ENCODE measurements at places on chromosomes 16 and 17.

DNA sequence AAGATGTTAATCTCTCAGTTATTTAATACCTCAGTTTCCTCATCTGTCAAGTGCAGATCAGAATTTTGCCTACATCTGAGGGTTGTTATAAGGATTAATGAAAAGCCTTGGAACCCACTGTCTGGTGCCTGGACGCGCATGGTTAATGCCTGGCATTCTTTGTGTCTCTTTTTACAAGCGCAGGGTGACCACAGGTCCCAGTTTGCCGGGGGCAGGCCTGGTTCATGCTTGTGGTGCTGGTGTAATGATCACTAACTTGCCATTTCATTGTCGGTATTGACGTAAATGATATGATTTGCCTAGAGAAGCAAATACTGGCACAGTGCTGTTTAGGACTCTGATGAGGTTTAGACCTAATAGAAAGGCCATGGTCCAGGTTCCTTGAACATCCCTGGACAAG is 23.1 kb downstream of the MRC2 start:
- DNase-seq, result no peak

DNA sequence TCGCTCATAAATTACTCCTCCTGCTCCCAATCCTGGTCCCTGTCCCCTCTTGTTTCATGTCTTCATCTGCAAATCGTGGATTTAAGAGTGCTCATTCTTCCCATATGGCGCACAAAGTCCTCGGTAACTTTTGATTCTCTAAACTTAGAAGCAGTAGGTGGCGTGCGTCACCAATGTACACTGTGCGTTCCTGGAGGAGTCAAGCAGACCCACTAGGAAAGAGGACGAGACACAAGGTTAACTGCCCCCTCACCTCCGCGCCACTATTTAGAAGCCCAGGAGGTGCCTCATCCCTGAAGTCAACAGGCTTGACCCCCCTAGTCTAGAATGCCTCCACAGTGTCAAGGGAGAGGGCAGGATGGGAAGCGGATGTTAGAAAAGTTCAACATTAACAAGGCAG is 2.9 kb downstream of the SLC13A5 start:
- no peak for DNase-seq

- no peak for DNase-seq
Measured at GRCh38 chr17:65023791-65024190, 32.7 kb downstream of the GNA13 start.

- no peak for DNase-seq
Measured at GRCh38 chr17:65297916-65298315, 160.7 kb downstream of the RGS9 start.

DNA sequence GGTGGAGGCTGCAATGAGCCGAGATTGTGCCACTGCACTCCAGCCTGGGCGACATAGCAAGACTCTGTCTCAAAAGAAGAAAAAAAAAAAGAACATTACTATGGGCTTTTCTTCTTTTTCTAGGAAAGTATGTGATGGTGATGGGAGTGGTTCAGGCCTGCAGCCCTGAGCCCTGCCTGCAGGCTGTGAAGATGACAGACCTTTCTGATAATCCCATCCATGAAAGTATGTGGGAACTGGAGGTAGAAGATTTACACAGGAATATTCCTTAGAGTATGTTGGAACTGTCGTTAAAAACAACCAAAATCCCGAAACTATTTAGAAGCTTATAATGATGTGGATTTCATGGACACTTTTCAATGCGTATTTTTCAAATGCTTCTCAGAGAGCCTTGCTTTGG is 5.3 kb downstream of the RMI2 start:
- DNase-seq, result no peak

DNA sequence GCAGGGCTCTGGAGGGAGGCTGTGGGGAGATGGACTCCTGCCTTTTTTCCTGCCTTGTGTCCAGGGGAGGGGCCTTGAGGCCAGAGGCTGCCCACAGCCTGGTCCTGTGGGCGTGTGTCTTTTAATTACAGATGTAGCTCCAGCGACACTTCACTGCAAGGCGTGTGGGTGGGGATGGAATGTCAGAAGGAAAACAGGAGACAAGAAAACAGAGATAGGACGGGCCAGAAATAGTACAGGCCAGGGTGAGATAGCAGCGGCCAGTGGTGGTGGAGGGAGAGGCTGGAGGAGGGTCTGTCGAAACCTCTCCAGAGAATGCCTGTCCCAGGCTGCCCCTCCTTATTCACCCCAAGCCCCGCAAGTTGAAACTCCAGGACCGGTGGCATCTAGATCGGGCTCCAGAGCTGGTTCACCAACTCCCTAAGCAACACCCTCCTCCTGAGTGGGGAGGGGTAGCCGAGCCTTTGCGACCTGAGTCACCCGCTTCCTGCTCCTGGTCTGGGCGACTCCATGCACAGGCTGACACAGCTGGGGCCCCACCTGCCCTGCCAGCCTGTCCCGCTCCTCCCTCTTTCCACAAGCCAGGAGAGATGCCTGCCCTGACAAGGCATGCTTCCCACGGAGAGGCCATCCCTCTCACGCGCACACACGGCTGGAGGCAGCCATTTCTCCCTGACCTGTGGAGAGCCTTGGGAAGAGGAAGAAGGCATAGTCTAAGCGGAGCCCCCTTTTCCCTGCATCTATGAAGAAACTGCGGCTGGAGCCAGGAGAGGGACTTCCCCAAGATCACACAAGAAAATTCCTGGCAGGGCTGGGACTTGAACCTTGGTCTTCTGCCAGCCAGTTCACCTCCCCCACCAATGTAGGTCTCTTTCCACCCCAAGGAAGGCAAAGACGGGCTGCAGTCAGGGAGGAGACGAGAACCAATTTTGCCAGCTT is 6.6 kb upstream of the JUP start:
- DNase-seq, result no peak

DNA sequence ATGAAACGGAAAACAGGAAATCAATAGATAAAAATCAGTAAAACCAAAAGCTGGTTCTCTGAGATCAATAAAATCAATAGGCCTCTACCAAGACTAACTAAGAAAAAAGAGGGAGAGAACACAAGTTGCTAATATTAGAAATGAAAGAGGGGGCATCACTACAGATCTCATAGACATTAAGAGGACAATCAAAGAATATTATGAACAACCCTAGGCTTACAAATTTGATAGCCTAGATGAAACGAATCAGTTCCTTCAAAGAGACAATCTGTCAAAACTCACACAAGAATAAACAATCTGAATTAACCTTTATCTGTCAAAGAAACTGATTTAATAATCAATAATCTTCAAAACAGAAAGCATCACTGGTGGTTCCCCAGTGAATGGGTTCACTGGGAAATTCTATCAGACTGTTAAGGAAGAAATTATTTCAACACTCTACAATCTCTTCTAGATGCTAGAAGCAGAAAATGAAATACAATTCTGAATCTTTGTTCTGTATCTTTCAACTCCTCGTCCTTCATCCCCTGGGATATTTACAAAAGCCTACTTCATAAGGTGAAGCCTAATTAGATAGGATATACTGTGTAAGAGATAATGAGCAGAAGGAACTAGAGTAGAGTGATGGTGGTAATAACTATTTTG is 4.4 kb downstream of the ABCA9 start:
- DNase-seq, result no peak

DNA sequence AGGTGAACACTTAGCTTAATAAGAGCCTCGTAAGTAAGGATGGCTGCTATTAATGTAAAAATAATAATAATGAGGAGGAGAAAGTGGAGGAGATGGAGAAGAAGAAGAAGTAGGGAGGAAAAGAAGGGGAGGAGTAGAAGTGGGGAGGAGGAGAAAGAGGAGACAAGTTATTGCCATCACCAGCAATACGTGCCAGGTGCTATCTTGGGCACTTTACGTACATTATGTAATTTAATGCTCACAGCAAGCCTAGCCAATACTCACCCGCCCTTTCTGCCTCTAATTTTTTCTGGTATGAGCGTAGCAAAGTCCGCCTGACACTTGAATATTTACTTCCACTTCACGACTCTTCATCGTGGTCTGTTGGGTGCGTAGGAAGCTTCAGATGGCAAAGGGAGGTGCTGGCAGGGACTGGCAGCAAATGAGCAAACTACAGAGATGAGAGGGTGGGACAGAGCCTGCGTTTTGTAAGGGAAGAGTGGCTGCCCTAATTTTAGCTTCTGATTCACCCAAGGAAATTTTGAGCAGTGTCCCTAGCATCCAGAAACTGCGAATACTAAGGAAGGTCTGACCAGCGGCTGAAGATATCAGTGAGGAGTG is 42.1 kb upstream of the CDH13 start:
- no peak for DNase-seq

DNA sequence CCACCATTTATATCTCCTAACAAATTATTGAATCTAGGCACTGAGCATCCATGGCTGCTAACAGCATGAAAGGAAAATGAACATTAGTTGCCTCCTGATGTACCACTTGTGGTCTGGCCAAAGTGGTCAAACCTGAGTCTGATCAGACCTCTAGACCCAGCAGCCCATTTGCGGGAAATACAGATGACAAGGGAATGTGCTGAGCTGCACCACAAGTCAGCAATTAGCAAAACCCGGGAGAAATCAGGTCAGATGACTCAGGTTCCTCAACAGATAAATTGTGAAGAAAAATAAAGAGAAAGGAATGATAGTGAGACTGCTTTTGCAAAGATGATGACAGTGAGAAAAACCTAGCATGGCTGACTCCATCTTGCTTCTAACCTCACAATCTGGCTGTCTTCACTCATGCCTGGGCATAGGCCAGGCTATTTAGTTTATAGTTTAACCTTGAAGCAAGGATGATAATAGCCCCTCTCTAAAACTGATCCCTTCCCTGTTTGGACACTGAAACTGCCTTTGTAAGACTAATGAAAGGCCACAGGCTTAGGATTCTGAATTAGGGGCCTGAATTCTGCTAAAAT is 142.7 kb upstream of the ASIC2 start:
- no peak for DNase-seq

- no peak for DNase-seq
Measured at GRCh38 chr16:48576927-48577326, 33.1 kb downstream of the N4BP1 start.

DNA sequence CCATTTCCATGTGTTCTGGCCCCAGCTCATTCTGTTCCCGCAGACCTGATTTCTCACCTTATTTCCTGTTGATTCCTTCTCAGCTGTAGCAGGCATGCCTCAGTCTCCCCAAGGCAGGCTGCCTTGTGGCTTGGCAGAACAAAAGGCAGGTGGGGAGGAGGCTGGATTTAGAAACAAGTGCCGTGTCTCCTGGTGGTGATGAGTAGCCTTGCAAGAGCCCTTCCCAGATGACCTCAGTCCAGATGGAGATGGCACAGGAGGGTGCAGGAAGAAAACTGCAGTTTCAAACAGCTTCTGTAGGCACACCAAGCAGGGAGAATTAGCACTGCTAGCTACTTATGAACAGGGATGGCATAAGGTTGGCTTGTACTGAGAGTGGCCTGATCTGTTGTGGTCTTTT is 64.6 kb downstream of the ARHGAP44 start:
- no peak for DNase-seq

- DNase-seq, result no peak
Measured at GRCh38 chr17:81962499-81963441, 1.8 kb upstream of the NOTUM start.

DNA sequence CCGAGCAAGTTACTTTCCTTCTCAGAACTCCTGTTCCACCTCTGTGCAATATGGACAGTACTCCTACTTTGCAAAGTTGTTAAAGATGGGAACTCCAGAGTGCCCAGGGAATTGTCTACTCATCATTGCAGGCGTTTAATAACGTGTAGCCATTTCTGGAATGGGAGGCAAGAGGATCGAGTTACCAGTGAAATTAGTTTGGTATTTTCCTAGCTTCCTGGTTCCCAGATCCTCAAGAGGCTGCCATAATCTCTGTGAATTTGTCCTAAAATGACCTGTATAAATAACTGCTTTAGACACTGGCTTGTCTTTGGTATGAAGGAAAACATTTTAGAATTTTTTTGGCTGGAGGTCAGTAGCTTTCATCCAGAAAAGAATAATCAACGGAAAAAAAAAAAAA is 27.7 kb downstream of the WWOX start:
- DNase-seq, result no peak

DNA sequence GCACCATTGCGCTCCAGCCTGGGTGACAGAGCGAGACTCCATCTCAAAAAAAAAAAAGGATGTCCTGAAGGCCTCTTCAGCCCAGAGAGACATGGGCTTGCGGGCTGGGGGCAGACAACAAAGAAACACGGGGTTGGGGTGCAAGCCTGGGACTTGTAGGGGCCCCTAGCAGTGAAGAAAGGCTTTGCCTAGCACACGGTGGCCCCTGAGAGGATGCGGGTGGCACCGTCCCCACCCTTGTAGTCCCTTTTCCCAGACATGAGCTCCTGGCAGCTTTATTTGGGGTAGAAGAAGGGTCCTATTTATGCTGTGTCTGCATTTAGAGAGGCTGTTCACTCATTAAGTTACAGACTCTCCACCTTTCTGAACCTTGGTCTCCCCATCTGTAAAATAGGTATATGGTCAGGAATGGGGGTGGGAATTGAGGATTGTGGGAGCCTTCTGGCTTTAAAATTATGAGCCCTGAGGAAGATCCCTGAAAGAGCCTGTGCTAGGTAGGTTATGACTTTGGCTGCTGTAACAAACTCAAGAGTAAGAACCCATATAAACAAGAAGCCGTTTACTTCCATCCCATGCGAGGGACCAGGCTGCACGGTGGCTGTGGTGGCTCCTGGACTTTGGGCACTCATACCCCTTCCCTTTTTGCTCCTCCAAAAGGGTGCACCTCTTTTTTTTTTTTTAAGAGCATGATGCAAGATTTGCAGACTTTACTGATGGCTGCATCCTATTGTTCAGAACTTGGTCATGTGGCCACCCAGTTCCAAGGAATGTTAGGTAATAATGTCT is 20.6 kb upstream of the ADGRG1 start:
- no peak for DNase-seq

DNA sequence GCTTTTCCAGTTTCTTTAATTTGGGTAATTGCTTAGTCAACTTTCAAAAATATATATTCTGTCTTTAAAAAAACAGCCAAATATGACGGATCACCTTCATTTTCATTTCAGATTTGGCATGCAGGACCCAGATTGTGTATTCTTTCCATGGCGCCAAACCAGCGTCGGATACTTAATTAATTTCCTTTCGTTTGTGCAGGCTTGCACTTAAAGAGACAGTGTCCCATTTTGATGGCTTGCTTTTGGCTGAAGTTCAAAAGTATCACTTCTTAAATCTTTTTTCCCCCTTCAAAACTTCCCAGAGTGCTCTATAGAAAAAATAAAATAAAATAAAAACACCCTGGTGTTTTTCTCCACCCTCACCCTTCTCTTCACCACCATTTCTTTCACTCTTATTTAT is 394.5 kb upstream of the SOX9 start:
- DNase-seq, result no peak

GRCh38 chr17:83057793-83058265 is 21.6 kb upstream of the METRNL start:
- DNase-seq, result no peak

GRCh38 chr16:89118361-89119165 is 24.9 kb downstream of the ACSF3 start:
- no peak for DNase-seq

- no peak for DNase-seq
Measured at GRCh38 chr16:73371584-73372319, 323.8 kb upstream of the ZFHX3 start.

DNA sequence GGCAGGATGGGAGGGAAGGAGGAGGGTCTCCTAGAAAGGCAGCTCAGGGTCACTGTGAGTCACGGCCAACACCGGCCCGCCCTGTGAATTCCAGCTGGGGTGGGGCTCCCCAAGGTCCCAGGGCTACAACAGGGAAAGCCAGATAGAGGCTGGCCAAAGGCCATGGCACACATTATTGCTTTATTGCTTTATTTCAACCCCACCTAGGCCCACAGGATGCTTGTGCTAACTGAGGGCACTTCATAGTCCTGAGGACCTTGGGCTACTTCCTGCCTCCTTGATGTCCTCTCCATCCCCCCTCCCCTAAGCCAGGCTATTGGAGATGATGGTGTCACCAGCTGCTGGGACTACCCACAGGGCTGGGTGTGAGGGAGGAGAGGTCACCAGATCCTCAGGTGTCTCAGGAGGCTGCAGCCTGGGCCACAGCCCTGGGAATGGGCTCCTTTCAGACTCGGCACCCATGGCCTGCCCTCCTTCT is 26.1 kb downstream of the LRRC75A start:
- DNase-seq, result no peak
